Activated naive CD4-positive, alpha-beta T cell treated with anti-CD3 and anti-CD28 coated beads, Interleukin-2, amount 50 U/mL, for 16 hours (primary cell): ENCODE measurements at places on chromosomes 2 and 18.

DNA sequence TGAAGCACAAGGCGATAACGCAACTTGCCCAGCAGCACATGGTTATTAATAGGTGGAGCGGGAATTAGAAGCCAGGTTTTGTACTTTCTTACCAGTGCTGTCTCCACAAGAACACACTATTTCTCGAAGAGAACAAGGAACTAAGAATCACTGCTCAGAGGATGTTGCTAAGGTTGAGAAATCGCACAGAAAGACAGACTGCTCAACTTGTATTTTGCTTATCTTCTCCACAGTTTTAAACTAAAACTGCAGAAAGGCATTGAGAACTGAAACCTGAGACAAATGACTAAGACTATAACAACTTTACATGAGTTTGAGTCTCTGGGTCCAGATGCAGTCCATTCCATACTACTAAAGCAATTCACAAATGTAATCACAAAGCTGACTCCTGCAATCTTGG is 6.2 kb downstream of the PRKD3 start:
- DNase-seq, result no peak

GRCh38 chr2:219071131-219071816 is 10.6 kb upstream of the IHH start:
- no peak for DNase-seq

- no peak for DNase-seq
Observed at GRCh38 chr2:203366639-203367466, 38.7 kb downstream of the ABI2 start.

GRCh38 chr2:119659601-119660342 is 19.2 kb upstream of the TMEM177 start:
- peak; percentile 41 for DNase-seq

GRCh38 chr2:121483846-121484245 is 46.8 kb upstream of the RNU4ATAC start:
- no peak for DNase-seq

- peak; percentile 36 for DNase-seq
Observed at GRCh38 chr18:37537868-37538525, 27.6 kb downstream of the CELF4 start.

DNA sequence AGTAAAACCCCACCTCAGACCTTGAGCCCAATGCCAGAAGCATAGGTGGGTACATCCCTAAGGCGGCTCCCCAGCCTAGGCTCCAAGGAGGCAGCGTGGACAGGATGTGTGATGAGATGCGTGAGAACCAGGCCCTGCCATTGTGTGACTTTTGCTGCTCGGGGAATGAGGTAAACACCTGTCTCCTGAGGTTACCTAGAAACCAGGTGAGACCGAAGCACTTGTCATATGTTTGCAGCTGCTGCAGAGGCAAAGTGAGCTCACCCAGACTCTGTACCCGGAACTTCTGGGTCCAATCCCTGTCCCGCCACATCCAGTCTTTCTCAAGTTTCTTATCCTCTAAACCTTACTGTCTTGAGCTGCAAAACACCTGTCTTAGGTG is 3.4 kb downstream of the FBLN7 start:
- no peak for DNase-seq

DNA sequence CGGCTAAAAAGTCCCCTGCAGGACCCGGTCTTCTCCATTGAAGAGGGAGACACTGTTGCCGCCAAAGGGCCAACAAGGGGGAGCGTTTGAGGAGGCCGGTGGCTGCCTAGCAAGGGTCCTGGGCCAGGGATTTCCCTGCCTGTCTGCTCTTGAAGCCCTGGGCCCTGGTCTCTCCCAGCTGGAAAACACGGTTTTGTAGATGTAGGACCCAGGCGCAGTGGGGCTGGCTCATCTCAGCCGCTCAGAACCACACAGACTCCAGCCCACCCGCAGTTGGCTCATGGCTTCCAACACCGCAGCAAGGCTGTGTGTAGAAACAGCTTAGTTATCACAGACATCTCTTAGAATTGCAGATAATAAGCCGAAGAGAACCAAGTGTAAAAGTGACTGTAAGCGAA is 57.1 kb upstream of the TWIST2 start:
- DNase-seq, result no peak

GRCh38 chr2:236892721-236893120 is 193.0 kb upstream of the COPS8 start:
- DNase-seq, result no peak

DNA sequence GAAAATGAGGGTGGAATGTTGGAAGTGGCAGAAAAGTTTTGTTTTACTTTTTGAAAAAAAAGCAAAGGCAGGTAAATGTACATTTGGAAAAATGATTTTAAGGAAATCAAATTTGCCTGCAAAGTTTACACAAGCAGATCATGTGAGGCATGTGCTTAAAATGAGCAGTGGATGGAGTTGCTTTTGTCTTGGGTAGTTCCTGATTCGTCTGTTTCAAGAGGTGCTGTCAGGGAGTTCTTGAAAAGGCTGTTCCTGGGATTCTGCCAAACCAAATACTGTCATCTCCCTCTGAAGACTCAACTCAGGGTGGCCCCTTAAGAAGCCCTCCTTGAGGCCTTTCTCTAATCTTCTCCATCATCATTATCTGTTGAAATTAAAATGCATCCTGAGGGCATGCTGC is 59.0 kb downstream of the TACR1 start:
- no peak for DNase-seq

DNA sequence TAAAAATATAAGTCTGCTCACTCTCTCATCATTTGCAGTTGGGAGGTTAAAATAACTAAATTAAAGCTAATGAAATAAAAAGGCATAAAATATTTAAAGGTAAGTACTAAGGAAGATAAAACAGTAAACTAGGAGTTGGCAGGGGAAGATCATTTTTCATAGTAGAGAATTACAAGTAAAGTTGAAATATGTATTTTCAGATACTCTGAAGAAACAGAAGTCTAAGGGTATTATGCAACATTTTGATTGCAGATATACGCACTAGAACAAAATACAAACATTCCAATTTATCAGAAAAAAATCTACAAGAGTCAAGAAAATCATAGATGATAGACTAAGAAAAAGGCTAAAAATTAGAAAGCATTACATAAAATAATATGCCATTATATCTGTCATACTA is 167.6 kb upstream of the CTAGE1 start:
- no peak for DNase-seq

DNA sequence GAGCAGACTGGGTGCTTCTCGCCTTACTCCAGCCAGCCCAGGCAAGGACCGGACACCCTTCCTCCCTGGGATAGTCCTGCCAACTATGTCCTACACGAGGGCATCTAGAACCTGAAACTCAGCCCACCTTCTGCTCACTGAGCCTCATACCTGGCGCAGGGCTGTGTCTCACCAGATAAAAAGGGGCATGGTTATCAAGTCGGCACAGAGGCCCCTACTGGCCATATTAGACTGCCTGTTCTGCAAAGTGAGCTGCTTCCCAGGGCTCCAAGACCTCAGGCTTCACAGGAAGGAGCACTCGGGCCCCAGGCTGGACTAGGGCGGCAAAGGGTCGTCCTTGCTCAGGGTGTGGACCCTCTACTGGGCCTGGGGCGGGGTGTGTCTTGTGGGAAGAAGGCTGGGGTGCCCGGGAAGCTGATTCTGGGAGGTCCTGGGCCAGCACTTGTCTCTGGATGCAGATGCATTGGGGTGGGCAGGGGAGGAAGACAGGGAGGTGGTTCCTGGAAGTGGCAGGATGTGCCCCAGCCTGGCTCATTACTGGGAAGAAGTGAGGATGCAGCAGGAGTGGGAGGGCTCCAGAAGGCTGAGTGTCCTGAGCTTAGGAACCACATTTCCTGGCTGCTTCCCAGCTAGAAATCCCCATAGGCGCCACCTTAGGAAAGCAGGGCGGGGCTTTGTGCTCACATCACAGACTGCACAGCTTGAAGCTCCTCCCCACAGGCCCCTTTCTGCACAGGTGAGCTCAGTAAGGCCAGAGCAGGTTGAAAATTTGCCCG is 19.6 kb downstream of the EHD3 start:
- no peak for DNase-seq

GRCh38 chr18:35345460-35345921 is 1.3 kb upstream of the ZNF24 start:
- no peak for DNase-seq

- DNase-seq, result no peak
Observed at GRCh38 chr2:37244017-37244416, 12.6 kb downstream of the NDUFAF7 start.

DNA sequence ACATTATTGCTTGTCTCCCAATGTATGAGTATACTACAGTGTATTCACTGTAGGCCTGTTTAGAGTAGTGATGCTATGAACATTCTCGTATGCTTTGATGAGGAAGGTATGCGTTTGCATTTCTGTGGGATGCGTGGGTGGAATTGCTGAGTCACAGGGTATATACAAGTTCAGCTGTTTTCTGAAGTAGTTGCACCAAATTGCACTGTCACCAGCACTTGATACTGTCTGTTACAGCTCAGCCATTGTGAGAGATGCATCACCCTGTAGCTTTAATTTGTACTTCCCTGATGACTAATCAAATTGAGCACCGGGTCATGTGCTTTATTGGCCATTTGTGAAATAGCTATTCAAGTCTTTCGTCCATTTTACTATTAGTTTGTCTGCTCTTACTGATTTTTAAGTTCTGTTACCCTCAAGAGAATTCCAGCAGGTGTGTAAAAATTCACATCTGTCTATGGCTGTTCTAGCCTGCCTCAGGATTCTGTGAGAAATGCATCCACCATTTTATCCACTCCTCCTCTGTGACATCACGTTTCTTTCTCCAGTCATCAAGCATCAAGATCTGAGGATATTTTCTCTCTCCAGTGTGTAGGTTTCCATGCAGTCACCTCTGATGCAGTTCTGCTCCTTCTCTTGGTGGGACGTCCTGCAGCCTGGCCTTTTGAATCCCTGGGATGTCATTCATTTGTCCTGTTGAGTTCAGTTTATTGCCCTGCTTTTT is 72.5 kb downstream of the DGKD start:
- DNase-seq, result peak; percentile 76

DNA sequence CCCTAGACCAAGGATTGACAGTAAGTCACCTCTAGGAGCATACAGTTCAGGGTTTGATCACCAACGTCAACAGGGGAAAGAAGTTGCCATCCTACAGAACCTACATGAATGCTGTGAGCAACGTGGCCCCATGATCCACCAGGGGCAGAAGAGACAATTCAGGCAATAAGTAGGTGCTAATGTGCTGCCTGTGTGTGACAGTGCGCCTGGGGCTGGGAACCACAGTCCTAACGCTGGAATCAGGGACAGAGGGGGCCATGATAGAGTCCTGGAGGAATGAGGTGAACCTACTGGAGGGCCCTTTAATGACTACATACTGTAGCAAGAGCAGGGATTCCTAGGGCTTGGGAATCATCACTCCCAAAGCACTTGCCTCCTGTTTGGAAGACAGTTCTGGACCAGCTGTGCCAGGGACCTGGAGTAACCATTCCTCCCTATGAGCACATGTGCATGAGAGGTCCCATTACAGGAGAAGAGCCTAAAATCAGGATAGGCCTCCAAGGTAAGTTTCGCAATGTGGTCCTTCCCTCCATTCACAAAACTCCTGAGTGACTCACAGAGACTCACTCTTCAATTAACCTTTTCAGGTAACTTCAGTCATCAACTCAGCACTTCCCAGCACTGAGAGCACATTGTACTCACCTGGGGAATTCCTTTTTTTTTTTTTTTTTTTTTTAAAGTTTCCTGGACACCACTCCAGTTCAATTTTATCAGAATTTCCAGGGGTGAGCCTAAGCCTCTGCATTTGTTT is 214.0 kb downstream of the TMEM163 start:
- DNase-seq, result no peak

GRCh38 chr2:130755256-130756052 is at the start of gene AMER3:
AMER3 (plus strand) TSS chr2:130755540; CDS start chr2:130762073, 6,533 bp downstream.
- DNase-seq, result no peak

DNA sequence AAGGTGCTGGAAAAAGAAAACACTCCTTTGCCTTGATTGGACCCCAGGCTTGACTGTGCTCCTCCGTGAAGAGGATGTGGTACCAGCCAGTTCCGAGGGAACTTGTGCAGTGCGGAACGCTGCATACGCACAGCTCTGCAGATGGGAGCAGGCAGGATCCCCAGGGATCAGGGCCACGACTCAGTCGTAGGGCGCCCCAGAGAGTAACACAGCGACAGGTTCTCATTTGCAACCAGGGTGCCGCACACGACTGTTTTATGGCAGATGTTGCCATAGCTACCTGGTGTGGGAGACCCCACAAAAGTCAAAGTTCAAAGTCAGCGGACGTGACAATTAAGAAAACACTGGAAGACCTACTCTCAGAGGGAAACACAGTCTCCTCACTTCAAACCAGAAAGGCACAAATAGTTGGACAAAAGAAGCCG is 779 bp downstream of the MALL start:
- no peak for DNase-seq

DNA sequence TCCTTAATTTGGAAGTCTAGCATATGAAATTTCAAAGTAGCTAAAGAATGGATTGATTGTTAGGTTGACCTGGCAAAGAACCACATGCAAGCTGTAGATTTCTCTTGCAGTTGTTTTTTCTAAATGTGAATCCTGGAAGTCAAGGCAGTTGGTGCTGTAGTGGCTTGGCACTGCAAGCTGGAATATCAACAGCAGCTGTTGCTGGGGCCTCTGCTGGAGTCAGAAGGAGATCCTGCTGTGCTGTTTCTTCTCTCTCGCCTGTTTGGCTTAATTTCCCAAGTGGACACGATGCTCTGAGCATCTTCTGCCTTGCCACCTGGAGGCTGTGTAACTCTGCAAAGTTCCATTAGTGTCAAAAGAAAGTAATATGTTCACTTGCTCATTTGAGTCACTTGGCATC is 12.6 kb downstream of the PIK3C3 start:
- DNase-seq, result no peak

- no peak for DNase-seq
Observed at GRCh38 chr2:164430166-164430783, 191.0 kb downstream of the GRB14 start.

DNA sequence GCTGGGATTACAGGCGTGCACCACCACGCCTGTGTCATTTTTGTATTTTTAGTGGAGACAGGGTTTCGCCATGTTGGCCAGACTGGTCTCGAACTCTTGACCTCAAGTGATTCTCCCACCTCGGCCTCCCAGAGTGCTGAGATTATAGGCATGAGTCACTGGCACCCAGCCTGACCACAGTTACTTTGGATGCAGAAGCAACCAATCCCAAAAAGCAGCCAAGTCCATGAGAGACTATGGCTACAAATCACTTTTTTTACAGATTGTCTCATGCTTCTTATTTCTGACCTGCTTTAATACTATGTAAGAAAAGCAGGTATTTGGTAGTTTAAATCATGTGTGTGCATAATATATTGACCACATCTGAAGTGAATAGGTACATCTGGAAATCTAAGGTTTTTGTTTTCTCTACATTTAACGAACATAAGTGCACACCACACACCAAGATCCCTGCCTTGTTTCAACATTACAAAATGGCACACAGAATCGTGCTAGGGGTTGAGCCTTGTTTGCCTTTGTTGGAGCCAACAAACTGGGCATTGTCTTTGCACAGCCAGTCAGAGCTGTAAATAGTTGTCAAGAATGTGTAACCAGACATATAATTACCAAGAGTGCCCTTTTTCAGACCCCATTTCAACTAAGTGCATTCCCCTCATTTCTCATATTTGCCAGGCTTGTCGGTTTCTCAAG is 18.3 kb upstream of the MAP4K4 start:
- no peak for DNase-seq

DNA sequence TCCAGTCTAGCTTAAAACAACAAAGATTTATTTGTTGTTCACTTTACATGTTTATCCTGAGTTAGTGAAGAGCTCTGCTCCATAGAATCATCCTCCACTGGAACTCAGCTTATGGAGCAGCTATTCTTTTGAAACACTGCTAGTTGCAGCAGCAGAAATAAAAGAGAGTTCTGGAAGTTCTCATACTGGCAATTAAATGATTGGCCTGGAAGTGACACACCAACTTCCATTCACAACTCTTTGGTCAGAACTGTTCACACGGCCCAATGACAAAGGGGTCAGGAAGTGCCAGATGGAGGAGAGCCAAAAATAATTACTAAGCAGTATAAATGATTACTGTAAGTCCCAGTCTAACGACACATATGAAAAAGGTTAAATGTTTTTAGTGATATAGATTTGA is 39.1 kb downstream of the FBXO11 start:
- no peak for DNase-seq
